Stimulated activated CD8-positive, alpha-beta memory T cell treated with anti-CD3 and anti-CD28 coated beads, Interleukin-7, amount 100 ng/mL, for 1 hour (primary cell): ENCODE measurements at places on chromosomes 1 and 21.

DNA sequence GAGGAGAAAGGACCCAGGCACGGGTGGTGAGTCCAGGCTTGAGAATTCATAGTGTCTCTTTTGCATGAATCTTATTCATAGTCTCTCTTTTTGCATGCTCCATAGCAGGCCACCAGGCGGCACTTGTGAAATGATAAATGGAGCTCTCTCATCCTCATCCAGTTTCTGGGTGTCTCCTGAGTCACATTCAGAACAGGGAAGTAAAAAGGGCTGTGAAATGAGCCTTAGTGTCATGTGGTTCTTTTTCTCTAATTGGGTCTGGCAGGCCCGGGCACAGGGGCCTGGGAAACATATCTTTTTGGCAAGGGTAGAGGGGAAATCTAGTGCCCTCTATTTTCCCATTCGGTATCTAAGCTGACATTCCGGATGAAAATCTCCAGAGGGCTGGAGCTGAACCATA, 19.1 kb upstream of the NCF2 start:
- DNase-seq, result no peak

GRCh38 chr1:34625521-34626015, 129.3 kb upstream of the GJB5 start:
- DNase-seq, result no peak

DNA sequence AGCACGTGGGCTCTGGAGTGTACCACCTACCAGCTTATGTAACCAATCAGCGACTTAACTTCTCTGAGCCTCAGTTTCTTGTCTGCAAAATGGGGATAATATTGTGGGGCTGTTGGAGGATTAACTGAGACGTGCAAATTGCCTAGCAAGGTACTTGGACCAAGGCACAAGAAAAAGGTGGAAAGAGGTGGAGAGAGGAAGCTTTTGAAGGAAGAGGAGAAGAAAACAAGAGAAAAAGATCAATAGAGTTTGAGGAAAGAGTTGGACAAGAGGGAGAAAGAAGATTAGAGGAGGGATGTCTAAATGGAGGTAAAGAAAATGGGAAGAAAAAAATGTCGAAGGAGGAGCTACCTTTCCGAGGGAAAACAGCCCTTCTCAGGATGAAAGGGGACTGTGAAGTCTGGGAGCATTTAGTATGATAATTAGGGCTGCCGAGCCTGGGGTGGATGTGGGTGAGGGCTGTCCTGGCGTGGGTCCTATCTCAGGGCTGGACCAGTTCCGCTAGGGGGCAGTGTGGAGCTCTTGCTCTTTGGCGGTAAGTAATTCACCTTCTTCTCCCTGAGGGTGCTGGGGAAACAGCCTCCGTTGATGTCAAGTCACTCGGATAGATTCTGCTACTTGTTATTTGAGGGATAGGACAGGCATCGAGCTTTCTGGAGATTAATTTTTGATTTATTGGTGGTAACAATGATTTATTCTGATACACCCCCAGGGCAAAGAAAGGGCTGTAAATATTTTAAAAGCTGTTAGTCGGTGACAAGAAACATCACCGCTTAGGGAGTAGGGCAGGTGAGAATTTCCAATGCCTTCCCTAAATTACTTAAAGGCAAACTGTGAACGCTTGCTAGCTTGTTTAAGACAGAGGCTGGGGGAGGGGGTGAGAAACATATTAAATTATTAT, 79.0 kb upstream of the NFASC start:
- DNase-seq, result peak; percentile 63

GRCh38 chr1:175245324-175245723, 52.7 kb upstream of the KIAA0040 start:
- no peak for DNase-seq

- DNase-seq, result no peak
Measured at GRCh38 chr1:42430286-42431135, 25.3 kb downstream of the ZMYND12 start.

DNA sequence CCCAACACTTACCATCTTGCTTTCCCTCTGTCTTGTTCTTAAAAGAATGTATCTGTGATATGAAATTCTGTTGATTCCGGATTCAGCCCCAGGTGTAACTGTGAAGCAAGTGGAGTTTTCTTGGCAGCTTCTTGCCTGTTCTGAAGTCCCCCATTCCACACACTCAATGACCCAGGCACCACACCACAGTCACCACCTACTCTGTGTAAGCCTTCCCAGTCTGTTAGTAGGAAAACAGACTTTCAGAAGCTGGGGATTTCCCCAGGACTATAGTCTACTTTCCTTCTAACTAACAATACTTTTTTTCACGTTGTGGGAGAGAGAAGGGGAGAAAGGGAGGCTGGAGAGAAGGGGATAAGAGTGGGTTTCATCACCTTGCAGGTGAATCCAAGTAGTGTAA, 299.1 kb upstream of the PROX1 start:
- no peak for DNase-seq
